ENCODE measurements at places on chromosomes 6 and 20.

DNA sequence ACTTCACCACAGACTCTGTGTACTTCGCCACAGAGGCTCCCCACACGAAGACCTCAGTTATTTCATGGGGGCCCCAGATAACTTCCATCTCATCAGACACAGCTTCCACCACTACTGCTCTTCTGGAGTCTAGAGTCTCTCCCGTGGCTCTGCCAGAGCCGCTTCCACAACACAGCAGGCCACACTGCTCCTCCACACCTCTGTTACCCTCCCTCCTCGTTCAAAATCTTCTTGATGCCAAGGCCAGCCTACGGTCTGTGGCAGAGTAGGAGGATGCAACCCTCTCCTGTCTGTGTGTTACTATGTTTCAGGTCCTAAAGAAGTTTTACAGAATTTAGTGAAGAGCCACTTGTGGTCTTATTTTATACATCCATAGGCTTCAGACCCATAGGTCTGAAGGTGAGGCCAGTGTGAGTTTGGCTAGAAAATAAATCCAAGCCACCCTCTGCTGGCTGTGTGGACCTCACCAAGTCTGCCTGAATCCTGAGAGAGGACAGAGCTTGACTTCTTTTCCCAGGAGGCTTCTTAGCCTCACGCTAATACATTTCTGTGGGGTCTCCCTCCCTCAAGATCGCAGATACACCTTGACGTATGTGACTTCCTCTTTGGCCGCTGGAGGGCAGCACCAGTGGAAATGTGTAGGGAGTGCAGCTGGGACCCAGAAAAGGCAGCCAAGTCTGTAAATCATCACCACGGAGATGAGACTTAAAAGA, 197.7 kb downstream of the FAXC start:
- DNase-seq: no peak

DNA sequence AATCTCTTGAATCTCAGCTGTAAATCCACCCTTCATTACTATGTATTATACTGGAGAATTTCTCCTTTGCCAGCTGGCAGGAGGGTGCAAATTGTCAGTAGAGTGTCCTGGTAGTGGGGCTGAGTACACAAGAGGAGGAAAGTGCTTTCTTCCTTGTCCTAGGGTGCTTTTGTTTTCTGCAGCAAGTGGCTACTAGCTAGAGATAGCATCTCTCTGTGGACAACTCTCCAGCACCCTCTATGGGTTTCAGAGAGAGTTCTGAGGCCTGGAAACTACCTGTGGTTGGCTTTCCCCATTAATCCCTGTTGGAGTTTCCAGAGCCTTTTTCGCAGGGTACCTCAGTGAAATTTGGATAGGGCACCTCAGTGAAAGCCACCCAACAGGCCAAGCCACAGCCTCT, 422.5 kb upstream of the RGS17 start:
- no peak for DNase-seq

DNA sequence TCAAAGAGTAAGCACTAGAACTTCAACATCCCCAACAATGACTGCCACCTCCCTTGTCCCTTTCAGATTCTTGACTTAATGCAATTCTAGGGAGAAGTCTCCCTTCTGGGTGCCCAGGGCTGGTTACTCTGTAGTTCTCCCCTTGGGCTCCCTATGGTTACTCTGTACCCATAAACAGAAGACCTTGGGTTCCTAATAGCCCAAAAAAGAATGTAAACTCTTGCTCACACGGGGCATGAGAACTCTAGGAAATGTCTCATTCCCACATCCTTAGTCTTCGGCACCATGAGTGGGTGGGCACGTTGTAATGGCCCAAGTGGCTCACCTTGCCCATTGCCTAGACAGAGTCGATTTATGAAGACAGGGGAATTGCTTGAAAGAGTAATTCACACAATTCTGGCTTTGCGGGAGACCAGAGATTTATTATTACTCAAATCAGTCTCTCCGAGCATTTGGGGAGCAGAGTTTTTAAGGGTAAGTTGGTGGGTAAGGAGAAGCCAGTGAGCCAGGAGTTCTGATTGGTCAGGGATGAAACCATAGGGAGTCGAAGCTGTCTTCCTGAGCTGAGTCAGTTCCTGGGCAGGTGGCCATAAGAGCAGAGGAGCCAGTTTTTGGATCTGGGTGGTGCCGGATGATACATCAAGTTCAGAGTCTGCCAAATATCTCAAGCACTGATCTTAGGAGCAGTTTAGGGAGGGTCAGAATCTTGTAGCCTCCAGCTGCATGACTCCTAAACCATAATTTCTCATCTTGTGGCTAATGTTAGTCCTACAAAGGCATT, 61.2 kb upstream of the SIRPG start:
- DNase-seq: no peak

DNA sequence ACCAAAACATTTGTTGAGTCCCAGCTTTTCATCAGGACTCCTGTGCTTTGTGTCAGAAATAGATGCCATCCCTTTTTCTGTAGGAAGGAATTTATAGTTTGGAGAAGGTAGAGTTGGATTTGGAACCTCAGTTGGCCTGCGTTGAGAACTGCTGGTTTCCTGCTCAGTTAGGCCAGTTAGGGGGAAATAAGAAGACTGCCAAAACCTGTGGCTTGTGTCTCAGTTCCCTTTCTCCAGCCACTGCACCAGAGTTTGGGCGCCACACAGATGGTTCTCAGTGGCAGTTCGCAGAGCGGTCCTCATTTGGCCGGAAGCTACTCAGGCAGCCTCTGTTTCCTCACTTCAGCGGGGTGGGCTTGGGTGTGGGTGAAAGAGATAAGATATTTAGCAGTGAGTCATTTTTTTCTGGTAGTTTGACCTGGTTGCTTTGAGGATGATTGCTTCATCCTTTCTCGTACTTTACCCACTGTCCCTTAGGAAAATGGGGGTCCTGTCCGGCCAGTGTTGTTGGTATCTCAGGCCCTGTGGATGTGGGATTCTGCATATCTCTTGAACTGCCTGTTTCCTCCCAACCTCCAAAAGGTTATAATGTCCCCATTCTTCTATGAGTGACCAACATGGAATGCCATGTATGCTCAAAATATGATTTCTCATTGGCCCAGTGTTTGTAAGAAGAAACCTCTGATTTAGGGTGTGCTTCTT, 53.7 kb downstream of the JARID2 start:
- peak; percentile 87 for DNase-seq

DNA sequence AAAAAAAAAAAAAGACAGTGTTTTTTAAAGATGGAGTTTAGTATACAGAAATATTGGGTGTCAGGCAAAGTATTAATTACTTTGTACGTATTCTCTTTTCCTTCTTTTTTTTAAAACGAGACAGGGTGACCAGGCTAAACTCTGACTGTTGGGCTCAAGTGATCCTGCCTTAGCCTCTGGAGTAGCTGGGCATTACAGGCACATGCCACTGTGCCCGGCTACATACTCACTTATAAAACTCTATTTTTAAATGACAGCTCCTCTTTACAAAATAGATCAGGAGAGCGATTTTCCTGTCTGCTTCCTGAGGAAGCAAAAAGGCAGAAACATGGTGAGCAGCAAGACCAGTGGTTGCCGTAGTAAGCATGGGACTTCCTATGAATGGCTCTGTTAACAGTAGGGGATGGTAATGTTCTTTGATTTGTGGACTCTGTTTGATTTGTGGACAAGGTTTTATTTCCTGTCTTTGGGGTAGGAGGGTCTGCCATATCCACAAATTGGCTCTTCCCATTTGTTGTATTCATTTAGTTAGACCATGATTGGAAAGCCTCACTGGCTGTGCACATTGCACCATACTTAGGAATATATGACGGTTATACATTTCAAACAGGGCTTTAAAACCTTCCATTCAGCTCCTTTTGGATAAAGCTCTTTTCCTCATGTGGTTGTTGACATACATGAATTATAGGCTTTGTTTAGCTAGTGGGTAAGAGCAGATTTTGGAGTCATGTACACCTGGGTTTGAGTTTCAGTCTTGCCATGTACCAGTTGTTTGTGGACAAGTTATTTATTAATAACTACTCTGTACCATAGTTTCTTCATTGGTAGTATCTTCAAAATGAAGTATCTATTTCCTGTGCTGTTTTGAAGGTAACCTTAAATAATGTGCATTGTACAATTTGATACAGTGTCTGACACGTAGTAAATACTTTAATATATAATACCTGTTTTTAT, 45.1 kb downstream of the PTPRA start:
- DNase-seq: no peak

DNA sequence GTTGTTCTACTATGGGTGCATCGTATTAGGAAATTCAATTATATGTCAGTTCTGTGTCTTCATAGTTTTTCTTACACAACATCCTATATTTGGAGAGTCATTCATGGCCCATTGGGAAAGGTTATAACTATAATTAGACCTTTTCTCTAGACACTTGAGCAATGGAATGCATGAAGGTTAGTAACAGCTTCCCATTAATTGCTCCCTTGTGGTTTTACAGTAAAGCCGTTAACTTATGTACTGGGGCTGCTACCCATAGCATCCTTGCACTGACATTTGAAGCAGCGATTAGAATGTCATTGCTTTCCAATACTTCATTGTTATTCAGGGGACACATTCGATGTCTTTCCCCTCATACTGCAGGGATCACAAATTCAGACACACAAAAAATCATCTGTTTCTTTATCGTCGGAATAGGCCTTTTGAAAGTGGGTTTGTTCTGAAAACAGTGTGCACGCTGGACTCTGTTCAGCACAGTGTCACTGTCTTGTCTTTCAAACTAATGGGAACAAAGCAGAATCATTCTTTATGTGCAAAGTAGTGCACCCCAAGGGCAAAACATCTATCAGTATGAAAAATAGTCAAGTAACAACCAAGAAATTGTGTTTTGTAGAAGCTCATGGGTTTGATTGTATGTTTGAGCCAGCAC, 634.3 kb upstream of the MAP3K7 start:
- no peak for DNase-seq

DNA sequence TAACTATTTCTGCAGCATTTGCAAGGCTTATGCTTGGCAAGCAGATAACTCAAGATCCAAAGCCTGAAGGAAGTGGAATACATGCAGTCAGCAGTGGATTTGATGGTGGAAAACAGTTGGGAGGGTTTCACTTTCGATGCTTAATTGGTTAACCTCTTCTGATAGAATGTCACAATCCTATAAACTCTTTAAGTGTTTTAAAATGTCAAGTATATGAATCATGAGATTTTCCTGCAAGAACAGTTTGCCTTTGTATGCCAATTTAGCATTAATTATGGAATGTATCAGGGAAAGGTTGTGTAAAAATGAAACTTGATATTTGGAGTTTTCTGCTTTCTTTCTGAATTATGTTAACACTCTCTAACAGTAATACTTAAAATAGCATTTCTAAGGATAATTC, 36.6 kb downstream of the NKX2-4 start:
- no peak for DNase-seq

DNA sequence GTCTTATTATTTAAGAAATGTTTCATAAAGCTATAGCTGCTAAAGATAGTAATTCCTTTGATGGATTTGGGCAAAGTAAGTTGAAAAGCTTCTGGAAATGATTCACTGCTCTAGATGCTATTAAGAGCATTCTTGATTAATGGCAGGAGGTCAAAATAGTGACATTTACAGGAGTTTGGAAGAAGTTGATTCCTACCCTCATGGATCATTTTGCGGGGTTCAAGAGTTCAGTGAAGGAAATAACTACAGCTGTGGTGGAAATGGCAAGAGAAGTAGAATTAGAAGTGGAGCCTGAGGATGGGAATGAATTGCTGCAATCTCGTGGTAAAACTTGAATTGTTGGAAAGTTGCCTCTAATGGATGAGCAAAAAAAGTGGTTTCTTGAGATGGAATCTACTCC, 316.1 kb downstream of the UTRN start:
- DNase-seq: no peak

GRCh38 chr6:20464041-20464440, 62.4 kb downstream of the E2F3 start:
- DNase-seq: no peak

GRCh38 chr6:11282875-11283274, 50.4 kb upstream of the NEDD9 start:
- no peak for DNase-seq

GRCh38 chr6:148398678-148399077, 56.0 kb downstream of the SASH1 start:
- no peak for DNase-seq

DNA sequence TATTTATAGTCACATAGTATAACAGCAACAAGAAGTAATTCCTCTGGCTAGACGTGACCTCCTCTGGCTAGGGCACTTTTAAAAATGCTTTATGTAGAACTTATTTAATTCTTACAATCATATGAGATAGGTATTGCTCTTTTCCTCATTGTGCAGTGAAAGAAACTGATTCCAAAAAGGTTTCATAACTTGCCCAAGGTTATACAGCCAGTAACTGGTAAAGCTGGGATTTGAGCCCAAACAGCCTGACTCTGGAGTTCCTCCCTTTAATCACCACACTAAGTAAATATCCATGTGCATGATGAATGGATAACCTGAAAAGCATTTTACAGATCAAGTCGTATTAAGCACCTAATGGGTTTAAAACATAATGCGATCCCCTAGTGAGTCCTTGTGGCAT, 214.6 kb downstream of the PRL start:
- no peak for DNase-seq

DNA sequence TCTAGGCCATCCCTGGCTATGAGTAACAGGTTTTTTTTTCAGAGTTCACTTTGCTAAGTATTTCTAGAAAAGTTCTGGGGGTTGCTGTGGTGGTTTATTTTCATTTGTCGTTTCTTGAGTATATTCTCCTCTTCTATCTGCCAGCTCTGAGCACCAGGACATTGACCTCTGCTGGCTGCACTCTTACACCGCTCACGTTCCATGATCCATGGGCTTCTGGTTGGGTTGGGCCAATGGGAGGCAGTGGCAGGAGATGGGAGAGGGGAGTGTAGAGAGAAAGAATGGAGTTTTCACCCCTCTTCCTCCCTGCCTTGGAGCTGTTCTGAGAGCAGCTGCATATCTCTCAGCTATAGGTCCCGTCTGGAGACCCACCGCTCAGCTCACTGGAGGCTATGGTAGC, 161.0 kb upstream of the ATXN1 start:
- DNase-seq: no peak

GRCh38 chr20:63978319-63979228, 868 bp downstream of the SAMD10 start:
- DNase-seq: no peak

DNA sequence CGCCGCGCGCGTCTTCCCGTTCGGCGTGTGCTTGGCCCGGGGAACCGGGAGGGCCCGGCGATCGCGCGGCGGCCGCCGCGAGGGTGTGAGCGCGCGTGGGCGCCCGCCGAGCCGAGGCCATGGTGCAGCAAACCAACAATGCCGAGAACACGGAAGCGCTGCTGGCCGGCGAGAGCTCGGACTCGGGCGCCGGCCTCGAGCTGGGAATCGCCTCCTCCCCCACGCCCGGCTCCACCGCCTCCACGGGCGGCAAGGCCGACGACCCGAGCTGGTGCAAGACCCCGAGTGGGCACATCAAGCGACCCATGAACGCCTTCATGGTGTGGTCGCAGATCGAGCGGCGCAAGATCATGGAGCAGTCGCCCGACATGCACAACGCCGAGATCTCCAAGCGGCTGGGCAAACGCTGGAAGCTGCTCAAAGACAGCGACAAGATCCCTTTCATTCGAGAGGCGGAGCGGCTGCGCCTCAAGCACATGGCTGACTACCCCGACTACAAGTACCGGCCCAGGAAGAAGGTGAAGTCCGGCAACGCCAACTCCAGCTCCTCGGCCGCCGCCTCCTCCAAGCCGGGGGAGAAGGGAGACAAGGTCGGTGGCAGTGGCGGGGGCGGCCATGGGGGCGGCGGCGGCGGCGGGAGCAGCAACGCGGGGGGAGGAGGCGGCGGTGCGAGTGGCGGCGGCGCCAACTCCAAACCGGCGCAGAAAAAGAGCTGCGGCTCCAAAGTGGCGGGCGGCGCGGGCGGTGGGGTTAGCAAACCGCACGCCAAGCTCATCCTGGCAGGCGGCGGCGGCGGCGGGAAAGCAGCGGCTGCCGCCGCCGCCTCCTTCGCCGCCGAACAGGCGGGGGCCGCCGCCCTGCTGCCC, 1.1 kb downstream of the SOX4 start:
- DNase-seq: no peak

All from GM12864 (cell line).